ENCODE measurements at places on chromosomes 5 and 9.

DNA sequence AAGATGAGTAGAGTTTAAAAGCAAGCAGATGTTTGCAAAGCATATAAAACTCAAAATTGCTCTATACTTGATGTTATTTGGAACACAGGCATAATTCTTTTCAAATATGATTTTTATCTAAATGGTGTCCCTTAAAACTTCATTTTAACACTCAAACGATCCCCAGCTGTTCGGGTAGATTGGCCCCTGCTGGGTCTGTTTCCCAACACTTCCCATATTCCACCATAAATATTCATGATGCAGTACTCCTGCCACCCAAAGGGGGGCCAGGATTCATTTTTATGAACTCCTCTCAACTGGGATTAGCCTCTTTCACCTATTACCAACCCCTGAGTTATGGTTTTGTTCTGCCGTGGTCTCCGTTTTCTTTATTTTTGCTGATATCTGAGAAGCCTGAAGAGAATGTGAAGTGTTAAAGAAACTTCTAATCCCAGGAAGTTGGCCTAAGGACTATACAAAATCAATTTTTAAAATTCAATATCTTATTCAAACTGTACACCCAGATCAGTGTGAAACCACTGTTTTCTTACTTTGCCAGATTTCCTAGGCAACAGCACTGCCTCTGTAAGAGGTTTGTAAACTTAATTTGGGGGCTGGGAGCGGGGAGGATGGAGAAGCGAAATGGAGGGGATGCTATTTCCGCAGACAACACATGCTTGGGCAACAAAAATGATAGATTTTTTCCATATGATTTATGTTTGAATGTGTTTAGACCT is 384.1 kb downstream of the DMRT2 start:
- DNase-seq: no peak

- peak; percentile 92 for DNase-seq
Measured at GRCh38 chr5:120139039-120139438, 325.1 kb upstream of the PRR16 start.

- peak; percentile 52 for DNase-seq
Measured at GRCh38 chr5:172692981-172693380, 51.9 kb downstream of the NEURL1B start.

DNA sequence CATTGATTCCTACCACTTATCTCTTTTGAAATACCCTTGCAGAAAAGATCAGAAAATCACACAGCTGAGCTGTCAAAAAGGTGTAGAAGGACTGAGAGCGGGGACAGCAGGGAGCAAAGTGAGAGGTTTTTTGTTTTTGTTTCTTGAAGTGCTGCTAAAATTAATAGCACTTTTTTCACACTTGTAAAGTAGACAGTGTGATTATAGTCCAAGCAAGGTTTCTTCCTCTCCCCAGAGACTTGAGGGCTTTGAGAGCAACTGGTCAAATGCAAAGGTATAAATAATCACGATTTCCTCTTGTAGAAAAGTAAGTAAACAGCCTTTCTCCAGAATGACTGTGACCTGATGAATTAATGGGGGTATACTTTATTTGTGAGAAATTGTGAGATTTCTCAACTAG is 326.9 kb downstream of the ZNF608 start:
- no peak for DNase-seq

DNA sequence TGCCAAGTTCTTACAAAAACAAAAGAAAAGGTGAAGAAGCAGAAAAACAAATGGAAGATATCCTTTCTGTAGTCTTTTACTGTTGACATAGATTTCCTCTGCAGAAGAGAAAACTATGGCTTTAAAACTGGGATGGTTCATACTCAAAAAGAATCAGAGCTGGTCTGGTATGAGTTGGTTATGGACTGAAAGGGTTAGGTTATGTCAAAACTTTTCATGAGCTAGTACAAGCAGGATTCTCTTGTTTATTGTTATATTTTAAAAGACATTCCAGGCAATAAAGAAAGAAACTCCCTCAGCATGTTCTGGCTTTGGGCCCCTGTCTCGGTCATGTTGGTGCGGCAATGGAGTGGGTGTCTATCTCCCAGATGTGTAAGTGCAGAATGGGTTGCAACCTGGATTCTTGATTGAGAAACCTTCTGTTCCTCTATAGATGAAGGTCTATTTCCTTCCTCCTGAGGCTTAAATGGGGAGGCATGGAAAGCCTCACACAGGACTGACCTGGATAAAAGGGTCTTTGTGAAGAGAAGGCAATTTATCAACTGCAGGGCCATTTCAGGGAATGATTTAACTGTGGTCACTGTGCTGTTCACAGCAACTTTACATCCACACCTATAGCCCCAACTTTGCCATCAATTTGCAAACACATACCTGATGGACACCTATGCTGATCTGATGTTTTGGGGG is 209.6 kb upstream of the TNC start:
- DNase-seq: peak; percentile 42

- DNase-seq: no peak
Measured at GRCh38 chr5:95029569-95030366, 255.1 kb downstream of the MCTP1 start.

GRCh38 chr5:143194206-143194605 is 209.3 kb downstream of the NR3C1 start:
- no peak for DNase-seq

GRCh38 chr5:179865491-179866240 is 7.0 kb upstream of the MRNIP start:
- no peak for DNase-seq

DNA sequence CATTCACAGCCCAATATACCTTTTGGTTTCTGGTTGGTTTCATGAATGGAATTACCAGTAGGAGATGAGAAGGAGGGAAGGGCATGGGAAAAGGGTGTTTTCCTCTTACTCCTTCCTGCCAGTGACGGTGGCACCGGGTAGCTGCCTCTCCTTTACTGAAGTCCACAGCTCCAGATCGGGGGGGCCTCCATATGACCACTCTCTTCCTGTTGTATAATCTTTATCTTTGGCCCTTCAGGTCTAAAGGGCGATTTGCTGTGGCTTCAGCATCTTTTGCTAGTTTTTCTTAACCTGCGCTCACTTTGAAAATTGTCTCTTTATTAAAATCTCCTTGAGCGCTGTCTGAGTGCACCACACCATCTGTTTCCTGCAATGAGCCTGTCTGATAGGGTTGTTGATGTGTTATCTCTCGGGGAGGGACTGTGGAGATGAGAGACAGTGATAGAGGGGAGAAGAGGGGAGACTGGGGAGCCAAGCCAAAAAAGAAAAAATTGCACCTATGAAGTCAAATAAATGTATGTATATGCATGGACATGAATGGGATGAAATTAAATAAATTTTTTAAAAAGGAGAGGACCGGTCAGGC is 449.3 kb upstream of the KLF4 start:
- DNase-seq: no peak

GRCh38 chr5:137273511-137273910 is 225.6 kb downstream of the SPOCK1 start:
- peak; percentile 79 for DNase-seq

DNA sequence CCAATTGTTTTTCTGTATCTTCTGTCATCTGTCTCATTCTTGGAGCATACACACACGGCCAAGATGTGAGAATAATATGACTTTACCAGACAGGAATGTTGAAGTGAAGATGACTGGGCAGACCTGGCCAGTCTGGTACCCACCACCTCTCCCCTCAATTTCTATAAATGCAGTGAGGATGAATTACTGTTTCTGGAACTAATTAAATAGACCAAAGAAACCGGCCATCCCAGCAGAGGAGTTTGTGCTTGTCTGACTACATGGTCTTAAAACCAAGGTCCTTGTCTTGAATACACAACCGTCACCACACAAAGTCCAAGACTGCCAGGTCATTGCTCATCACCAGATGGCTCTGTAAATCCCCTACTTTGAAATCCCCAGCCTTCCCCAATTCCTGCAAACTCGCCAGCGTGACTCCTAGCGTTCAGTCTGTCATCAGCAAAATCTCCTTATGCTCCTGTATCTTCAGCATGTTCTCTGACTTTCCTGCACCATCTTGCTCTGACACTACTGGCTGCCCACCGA is 147.2 kb downstream of the PDE4D start:
- peak; percentile 81 for DNase-seq

DNA sequence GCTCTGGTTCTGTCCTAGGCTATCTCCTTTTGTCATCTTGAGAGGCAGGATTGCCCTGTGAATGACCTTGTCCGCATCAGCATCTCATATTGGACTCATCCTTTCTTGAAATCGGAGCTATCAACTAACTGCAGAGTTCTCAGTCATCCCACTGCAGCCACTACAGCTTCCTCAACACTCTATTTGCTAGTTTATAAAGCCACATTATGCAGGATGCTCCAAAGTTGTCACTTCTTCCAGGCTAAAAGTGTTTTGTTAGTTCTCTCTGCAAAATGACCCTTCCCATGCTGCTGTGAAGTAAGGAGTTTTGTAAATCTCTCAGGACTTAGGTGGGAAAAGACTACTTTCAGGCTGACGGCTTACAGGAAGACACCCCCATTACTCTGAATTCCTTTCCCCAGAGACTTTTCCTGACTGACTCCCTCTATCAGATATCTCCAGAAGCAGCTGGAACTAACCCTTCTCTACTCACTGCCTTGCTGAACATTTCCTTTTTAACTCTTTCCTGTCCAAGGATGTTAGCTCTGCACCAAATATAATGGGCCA is 257.6 kb downstream of the NFIB start:
- no peak for DNase-seq

- DNase-seq: peak; percentile 10
Measured at GRCh38 chr5:138352722-138353559, 456 bp downstream of the KDM3B start.

GRCh38 chr9:122527193-122527592 is at the start of gene OR1N1:
Gene OR1N1 (minus strand): TSS chr9:122527293. CDS start chr9:122527293, 0 bp downstream.
- DNase-seq: no peak

- DNase-seq: peak; percentile 90
Measured at GRCh38 chr5:171953860-171954701, 52.4 kb downstream of the FBXW11 start.

GRCh38 chr5:79844571-79844970 is 146.5 kb downstream of the MTX3 start:
- DNase-seq: no peak

- peak; percentile 20 for DNase-seq
Measured at GRCh38 chr9:110427497-110428104, 89.9 kb upstream of the TXNDC8 start.

DNA sequence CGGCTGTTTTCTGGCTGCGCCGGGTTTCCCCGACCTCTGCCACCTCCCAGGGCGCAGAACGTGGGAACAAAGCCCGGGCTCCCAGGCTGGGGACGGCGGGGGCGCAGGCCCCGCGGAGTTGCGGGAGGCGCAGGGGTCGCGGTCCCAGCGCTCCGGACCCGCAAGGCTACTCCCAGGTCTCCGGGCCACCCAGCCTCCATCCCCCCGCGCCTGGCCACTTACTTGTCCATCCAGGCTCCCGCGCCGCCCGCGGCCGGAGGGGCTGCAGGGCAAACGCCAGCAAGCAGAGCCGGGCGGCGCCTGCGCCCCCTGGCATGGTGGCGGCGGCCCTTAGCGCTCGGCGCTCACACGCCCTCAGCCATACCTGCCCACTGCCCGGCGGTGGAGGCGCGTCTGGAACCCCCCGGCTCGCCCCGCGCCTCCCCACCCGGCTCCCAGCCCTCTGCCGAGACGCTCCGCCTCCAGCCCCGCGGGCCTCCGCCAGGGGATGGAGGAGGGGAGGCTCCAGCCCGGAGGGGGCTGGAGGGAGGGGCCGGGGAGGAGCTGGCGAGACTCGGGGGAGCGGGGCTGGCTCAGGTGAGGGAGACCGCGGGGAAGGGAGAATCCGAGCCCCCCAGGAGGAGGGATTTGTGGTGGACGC is at the start of gene ADAM19:
TSS of gene ADAM19 (minus strand) at position 395 of the 640 bp plus-strand sequence. CDS start at position 316, 79 bp downstream.
- DNase-seq: peak; percentile 52

- no peak for DNase-seq
Measured at GRCh38 chr9:99606957-99607356, 214.7 kb upstream of the NR4A3 start.

DNA sequence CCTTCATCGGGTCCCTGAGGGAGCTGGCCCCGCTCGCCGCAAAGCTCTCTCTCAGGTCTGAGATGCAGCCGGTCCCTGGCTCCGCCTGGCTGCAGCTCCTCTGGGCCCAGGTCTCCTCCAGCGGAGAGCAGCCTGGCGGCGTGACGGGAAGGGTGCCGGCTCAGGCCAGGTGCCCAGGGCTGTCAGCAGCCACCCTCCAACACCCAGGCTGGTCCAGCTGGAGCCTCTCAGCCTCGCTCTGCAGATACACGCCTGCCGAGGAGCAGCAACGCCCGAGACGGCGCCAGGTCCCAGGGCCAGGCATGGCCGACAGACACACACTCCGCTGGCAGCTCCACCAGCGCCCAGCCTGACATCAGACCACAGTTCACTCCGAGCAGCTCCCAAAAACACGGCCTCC is 25.6 kb downstream of the FAM163B start:
- DNase-seq: no peak

DNA sequence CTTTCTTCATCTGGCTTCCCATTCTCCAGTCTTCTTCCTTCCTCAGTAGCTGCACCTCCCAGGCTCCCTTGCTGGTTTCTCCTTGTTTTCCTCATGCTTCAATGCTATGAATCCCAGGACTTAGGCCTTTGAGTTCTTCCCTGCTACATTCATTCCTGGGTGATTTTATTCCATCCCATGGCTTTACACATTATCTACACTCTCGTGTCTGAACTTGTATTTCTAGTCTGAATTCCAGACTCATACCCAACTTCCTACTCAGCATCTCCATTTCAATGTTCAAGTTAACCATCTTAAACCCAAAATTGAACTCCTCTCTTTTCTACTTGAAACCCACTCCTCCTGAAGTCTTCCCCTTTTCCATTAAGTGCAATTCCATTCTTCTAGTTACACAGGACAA is 20.0 kb downstream of the SLC24A2 start:
- no peak for DNase-seq

- DNase-seq: no peak
Measured at GRCh38 chr5:2371419-2371710, 380.1 kb downstream of the IRX2 start.

DNA sequence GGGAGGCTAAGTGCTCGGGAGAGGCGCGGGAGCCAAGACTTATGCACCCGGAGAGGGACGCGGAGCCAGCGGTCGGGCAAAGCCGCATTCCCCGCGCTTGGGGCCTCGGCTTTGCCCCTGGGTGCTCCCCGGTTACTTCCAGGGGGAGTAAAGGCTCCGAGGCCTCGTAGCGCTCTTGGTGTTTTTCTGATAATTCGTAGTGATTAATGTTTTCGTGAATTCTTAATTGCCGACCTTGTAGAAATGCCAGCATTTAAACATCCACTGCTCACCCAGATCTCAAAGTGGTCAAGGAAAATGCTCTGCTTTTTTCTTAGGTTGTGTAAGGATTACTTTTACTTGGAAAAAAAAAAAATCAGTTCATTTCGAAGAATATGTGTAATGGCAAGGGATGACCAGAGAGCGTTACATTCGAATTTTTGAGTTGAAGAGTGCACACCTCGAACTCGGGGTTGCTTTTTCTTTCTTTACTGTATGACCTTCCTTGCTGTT is 654 bp upstream of the TUT7 start:
- DNase-seq: peak; percentile 60

- DNase-seq: no peak
Measured at GRCh38 chr9:37251452-37251851, 131.1 kb downstream of the ZCCHC7 start.
